GM23248 (cell line): ENCODE measurements at places on chromosomes 5 and 9. TPM values are rescaled to one million over a fixed set of nuclear protein-coding genes. Genes with fewer than 3 reads are reported as not detected.
A peak's percentile ranks its signal among the peaks of the same experiment; 100 is the strongest.

The HAVCR1 gene
- total RNA-seq = not detected in 2 replicates

The GALNT10 gene
- total RNA-seq = 65.4 and 67.9 TPM in 2 replicates

GRCh38 chr5:75189353-75189752, 47.3 kb downstream of the ANKRD31 start:
- no peaks in the 10 kb centered on the region for H3K4me1 ChIP-seq
- H3K36me3 ChIP-seq = no peaks in the 10 kb centered on the region
- DNase-seq = no peak
- no peaks in the 10 kb centered on the region; the same call in 1 of the 2 replicates for H3K27me3 ChIP-seq
- H3K4me3 ChIP-seq = no peak overlapping the region

DNA sequence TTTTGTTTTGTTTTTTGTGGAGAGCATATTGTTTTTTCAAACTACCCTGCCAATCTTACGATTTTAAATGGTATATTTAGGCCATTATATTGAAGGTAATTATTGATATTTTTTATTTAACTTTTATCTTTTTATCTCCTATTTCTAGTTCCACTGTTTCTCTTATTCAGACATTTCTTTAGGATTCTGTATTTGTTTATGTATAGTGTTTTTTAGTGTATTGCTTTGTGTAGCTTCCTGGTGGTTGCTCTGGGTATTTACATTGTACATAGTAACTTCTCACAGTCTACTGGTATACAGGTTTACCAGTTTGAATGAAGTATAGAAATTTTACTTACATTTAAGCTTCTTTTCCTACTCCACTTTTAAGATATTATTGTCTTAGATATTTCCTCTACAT, 63.2 kb downstream of the ERCC6L2 start:
- no peak overlapping the region for H3K27ac ChIP-seq
- DNase-seq = no peak
- H3K4me1 ChIP-seq = no peaks in the 10 kb centered on the region

GRCh38 chr5:54120473-54120872, 189.9 kb downstream of the ARL15 start:
- H3K4me1 ChIP-seq = peaks cover 6% of the 10 kb centered on the region; the same call in 1 of the 2 replicates
- no peak for DNase-seq

GRCh38 chr5:22250528-22250927, 602.6 kb downstream of the CDH12 start:
- H3K4me3 ChIP-seq = no peak overlapping the region
- H3K27ac ChIP-seq = no peak overlapping the region
- H3K4me1 ChIP-seq = no peaks in the 10 kb centered on the region
- no peak for DNase-seq
- no peaks in the 10 kb centered on the region for H3K36me3 ChIP-seq

DNA sequence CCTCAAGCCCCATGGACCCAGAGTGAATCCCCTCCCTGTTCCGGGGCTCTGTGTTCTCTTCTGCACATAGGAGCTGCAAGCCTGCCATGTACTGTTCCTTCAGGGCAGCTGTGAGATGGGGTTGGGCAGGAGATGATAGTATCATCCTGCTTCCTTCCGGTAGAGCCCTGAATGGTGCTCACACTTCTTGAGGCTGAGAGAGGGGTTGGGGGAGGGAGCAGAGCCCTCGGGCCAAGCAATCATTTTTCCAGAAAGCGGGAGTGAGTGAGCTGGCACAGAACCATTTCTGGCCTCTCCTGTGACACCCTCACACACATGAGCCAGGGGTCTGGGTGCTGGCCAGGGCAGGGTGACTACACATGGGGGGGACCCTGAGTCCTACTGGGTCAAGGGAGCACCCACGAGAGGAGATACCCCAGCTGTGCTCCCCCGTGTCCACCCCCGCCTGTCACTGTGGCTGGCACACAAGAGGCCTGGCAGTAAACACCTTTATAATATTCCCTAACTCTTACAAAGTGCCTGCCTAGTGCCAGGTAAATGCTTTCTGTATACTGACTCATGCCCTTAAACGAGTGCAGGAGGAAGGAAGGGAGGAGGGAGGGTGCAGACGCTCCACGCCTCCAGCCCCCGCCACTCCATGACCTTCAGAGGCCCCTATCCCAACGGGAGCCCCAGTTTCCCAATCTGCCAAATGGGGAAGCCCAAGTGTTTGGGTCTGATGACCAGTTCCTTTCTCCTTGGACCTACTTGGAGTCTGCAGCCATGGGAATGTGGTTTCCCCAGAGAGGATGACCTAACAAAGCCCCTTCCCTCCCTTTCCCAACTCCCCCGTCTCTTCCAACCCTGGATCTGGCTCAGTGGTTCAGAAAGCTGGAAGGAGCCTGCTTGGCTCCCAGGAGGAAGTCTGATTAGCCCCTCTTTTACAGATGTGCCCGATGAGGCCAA, 15.5 kb downstream of the AKNA start:
- H3K27ac ChIP-seq = no peak overlapping the region
- no peaks in the 10 kb centered on the region for H3K27me3 ChIP-seq
- no peak overlapping the region for H3K4me3 ChIP-seq
- no peaks in the 10 kb centered on the region for H3K4me1 ChIP-seq
- H3K36me3 ChIP-seq = no peaks in the 10 kb centered on the region
- peak; percentile 13 for DNase-seq

- H3K36me3 ChIP-seq = no peaks in the 10 kb centered on the region
- no peak overlapping the region for H3K27ac ChIP-seq
- no peak for DNase-seq
- no peaks in the 10 kb centered on the region for H3K4me1 ChIP-seq
These were observed 493.4 kb upstream of the COX7C start for GRCh38 chr5:86124333-86124732.
